ENCODE measurements at places on chromosomes 12 and 14.
A peak's percentile ranks its signal among the peaks of the same experiment; 100 is the strongest.

- DNase-seq: no peak
These were observed 16.3 kb upstream of the CD9 start for GRCh38 chr12:6183689-6184428.

GRCh38 chr12:63445224-63445880 is 222.9 kb downstream of the DPY19L2 start:
- no peak for DNase-seq

DNA sequence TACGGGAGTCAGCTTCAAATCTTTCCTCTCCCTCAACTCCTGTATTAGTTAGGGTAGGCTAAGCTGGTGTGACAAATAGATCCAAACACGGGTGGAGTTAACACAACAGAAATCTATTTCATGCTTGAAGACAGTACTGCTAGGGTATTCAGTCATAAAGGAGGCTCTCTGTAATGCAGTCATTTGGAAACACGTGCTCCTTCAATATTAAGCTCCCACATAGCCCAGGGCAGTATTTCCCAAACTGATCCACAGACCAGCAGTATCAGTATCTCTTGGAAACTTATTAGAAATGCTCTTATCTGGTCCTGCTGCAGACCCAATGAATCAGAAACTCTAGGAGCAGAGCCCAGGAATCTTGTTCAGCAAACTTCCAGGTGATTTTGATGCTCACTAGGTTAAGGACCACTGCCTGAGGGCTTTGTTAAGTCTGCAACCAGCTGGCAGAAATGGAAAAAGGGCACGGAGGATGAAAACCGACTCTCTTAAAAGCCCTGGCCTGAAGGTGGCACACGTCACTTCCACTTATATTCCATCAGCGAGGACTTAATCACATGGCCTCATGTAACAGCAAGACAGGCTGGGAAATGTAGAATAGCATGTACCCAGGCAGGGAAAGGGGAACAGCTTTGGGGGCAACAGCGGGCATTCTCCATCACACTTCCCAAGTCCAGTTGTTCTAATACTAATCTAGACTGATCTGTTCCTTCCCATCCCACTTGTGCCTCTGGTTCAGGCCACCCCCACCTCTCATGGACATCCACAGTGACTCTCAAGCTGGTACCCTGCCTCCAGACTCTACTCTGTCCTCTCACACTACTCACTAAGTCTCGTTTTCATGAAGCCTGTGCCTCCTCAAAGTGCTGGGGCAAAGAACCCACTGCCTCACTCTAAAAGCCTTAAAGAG is 38.2 kb upstream of the RIC8B start:
- no peak for DNase-seq

GRCh38 chr14:94559638-94560290 is 1.5 kb upstream of the SERPINA4 start:
- no peak for DNase-seq

- no peak for DNase-seq
These were observed 47.8 kb downstream of the TESC start for GRCh38 chr12:117051380-117051779.

- DNase-seq: no peak
These were observed 890.7 kb downstream of the DIO2 start for GRCh38 chr14:79320561-79320960.

GRCh38 chr12:126582231-126582630 is 1517.0 kb downstream of the AACS start:
- DNase-seq: no peak

GRCh38 chr12:70756118-70756517 is 118.9 kb upstream of the PTPRB start:
- no peak for DNase-seq

DNA sequence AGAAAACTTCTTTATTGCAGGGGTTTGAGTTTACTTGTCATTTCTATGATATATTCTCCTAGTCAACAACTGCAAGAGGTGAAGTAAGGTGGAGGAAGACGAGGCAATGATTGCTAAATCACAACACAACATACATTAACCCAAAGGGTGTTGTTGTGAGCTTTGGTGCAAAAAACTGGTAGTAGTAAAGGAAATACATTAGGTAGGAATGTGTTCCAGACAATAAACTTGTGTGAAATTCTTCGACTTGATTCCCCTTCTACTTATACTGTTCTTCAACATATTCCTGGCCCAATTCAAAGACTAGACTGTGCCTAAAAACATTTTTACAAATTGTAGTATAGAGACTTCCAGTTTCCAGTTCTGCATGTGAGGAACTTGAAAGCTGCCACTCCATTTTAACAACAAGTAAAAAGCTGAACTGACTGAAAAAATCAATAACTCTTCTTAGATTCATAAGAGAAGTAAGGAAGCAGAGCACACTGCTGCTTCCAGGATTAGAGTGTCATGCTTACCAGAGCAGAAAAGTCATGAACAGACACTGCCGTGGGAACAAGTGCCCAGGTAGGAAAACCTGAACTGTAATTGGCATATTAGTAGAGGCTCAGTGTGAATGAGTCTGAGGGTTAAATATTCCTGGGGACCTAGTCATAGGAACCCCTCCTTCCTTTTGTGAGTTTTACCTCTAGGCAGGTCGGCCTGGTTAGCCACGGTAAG is 22.2 kb downstream of the COX8C start:
- no peak for DNase-seq

GRCh38 chr12:127284021-127284420 is 982.9 kb upstream of the TMEM132C start:
- DNase-seq: no peak

- DNase-seq: no peak
These were observed 2.4 kb downstream of the BTG1 start for GRCh38 chr12:92143258-92143657.

- peak; percentile 62 for DNase-seq
These were observed 46.2 kb downstream of the KDM2B start for GRCh38 chr12:121534495-121535148.

DNA sequence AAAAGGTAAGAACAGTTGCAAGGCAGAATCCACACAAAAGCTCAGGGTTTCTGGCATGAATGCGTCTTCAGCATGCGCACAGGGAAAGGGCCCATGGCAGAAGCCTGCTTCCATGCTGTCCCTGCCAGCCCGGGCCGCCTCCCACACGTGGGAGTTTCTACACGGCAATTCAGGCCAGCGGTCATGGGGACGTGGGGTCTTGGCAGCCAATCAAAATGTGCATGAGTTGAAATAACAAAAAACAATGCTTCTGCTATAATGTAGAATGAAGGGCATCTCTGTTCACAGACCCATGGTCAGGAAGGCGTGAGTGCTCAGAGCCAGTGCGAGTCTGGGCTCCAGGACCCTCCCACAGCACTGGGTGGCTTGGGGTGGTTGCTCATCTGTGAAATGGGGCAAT is 28.6 kb downstream of the AMN start:
- no peak for DNase-seq

GRCh38 chr12:50453872-50454271 is 50.9 kb upstream of the DIP2B start:
- DNase-seq: no peak

DNA sequence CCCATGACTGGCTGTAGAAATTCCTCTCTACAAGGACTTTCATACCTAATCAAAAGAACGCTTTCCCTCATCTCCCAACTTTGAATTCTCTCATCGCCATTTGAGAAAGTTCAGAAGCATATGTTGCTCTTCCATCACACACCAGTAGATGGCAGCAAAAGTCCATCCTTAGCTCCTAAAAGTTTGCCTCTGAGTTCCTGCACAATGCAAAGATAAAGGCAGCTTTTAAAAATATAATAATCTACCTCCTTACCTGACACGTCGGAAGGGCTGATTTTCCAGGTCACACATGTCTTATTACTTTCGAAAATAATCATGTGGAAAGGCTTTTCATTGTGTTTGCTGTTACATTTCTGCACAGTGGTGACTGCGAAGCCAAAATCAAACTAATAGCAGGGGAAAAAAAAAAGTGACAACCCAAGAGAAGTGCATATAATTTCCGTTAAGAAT is 456.7 kb upstream of the SEL1L start:
- DNase-seq: no peak

DNA sequence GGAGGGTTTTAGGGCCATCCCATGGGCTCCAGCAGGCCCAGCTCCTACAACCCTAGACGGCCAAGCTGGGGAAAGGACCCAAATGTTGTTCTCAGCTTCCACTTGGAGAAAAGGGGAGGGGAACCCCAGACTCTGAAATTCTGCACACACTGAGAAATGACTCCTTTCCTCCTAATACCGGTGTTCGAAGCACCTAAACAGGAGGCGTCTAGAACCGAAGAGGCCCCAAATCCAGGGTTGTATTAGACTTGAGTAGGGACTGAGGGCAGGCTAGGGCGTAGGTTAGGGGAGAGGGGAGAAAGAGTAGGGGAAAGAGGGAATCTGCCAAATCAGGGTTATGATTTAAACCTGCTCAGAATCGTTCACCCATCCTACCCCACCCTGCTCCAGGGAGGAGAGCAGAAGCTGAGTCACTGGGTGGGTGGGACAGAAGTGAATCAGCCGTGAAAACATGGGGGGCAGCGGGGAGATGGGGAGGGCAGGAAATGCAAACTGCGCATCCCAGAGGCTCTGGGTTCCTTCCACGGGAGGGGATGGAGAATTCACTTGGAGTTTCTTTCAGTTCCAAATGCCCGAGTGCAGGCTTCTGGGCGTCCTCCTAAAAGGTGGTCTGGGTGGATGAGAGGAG is 1.0 kb downstream of the IGFBP6 start:
- peak; percentile 23 for DNase-seq

- DNase-seq: no peak
These were observed 36.0 kb upstream of the RMST start for GRCh38 chr12:97426492-97427116.

- no peak for DNase-seq
These were observed 14.0 kb downstream of the RTRAF start for GRCh38 chr14:52003324-52003723.

GRCh38 chr12:50211392-50212070 is 44.4 kb upstream of the CERS5 start:
- DNase-seq: no peak

DNA sequence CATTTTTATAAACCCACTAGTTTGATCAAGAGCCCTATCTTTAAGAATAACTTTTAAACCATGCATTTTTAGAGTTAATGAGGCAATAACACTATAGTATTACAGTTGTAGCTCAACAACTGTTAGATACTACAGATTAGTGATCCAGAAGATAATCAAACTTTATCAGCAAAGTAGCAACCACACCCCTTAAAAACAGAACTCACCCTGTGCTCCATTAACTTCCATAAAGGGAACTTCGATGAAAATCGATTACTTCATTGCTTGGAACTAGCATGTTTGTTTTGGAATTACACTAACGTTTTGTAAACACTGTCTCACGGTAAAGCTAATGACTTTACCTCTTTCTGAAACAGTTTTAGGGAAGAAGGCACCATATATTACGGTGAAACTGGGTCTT is 1.4 kb downstream of the SGPP1 start:
- no peak for DNase-seq

GRCh38 chr14:58977366-58977765 is 211.1 kb upstream of the DAAM1 start:
- no peak for DNase-seq

- DNase-seq: no peak
These were observed 140.6 kb downstream of the ETNK1 start for GRCh38 chr12:22765421-22766130.

DNA sequence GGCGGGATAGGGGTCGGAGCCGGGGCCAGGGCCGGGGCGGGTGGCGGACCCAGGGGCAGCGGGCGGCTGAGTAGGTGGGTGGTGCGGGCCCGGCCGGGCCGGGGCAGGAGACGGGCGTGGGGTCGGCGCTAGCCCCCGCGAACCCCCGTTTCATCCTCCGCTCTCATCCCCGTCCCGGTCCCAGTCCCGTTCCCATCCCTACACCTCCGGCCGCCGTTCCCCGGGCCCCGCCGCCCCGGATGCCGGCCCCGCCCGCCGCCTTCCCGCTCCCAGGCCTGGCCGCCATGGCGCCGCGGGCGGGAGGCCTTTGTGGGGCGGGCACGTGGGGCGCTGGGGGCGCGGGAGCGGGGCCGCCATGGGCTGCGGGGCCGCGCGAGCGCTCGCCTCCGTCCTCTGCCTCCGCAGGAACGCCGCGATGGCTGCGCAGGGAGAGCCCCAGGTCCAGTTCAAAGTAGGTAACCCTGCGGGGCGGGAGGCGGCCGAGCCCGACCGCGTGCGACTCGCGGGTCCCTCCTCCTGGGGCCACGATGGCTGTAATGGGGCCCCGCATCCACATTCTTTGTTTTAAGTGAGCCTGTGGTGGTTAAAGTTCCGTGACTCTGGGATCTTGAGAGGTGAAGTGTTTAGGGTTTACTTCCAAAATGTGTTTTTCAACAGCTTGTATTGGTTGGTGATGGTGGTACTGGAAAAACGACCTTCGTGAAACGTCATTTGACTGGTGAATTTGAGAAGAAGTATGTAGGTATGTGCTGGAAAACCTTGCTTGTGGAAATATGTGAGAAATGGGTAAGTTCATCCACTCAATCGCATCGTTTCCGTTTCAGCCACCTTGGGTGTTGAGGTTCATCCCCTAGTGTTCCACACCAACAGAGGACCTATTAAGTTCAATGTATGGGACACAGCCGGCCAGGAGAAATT is 572 bp downstream of the RAN start:
- DNase-seq: peak; percentile 49

- DNase-seq: no peak
These were observed 2.5 kb upstream of the DACT1 start for GRCh38 chr14:58635091-58635830.

GRCh38 chr12:116620124-116620491 is 60.9 kb downstream of the MAP1LC3B2 start:
- DNase-seq: no peak

- no peak for DNase-seq
These were observed 1.3 kb upstream of the ESYT1 start for GRCh38 chr12:56126732-56127239.

- DNase-seq: no peak
These were observed 62.4 kb upstream of the PSMC1 start for GRCh38 chr14:90193925-90194324.

- no peak for DNase-seq
These were observed 29.7 kb upstream of the SAV1 start for GRCh38 chr14:50697659-50698290.

DNA sequence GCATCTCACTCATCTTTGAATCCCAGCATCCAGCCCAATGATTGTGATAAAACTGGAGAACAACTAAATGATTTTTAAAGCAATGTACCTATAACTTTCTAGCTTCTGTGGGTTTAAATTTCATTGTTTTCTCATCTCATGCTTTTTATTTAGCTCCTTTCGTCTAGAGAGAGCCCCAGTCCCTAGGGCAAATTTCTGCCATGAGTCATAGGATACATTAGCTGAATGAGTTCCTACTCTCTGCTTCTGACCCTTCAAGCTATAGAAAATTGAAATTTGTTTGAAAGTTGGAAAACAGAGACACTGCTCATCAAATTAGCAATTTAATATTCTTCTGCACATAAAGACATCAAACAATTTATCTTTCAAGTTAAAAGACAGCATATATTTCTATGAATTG is 113.9 kb downstream of the KIF21A start:
- DNase-seq: no peak

DNA sequence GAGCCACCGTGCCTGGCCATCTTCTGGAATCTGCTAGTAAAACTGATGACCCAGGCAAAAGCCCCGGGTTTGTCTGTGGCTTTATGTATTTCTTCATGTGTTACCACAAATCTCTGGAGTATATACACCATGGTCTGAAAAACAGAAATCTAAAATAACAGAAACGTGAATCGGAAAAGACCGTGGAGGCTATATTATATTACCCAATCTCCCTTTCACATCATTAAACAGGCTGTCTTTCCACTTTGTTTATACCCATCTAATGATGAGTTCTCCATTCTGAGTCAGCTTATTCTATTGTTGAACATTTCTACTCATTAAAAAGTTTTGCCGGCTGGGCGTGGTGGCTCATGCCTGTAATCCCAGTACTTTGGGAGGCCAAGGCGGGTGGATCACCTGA is 9.5 kb upstream of the AJUBA start:
- no peak for DNase-seq

GRCh38 chr12:82529101-82529500 is 157.6 kb upstream of the TMTC2 start:
- DNase-seq: no peak
